Left lung (tissue), 14 donors: ENCODE measurements at places on chromosomes 1 and 21. TPM values are rescaled to one million over a fixed set of nuclear protein-coding genes. Genes with fewer than 3 reads are reported as not detected.

GRCh38 chr1:31346785-31347184 lies 26.1 kb downstream of the FABP3 start:
- DNase-seq = no peak

GRCh38 chr1:47934243-47934805 lies 62.9 kb downstream of the TRABD2B start:
- DNase-seq = peak; percentile 80

FTCD gene
- 2.4 TPM for polyA plus RNA-seq

DMAP1 gene
- polyA plus RNA-seq = 61.7 TPM

- no peak for DNase-seq
Measured at GRCh38 chr1:163999131-163999530, 559.9 kb upstream of the PBX1 start.

- DNase-seq = no peak
Measured at GRCh38 chr1:46133181-46133658, 791 bp upstream of the PIK3R3 start.

- no peak for DNase-seq
Measured at GRCh38 chr1:165816826-165817497, 10.5 kb upstream of the UCK2 start.

DNA sequence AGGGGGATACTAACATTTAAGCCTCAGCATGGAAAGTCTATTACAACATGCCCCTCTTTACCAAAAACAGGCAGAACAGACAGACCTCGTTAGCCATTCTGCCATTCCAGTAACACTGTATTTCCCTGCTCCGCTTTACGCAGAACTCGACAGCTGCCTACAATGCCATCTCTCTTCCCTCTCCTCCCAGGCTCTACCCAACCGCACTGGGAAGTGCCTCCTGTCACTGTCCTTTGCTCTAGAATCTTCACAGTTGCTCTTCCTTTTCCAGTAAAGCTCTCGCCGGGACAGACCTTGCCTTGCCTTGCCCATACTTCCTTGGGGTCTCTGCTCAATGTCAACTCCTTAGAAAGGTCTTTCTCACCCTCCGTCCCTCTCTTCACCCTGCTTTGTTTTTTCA lies 22.8 kb downstream of the COA6 start:
- no peak for DNase-seq

PRCC gene
- 98.5 TPM for polyA plus RNA-seq

ILF2 gene
- polyA plus RNA-seq = 245 TPM

- no peak for DNase-seq
Measured at GRCh38 chr1:90704817-90705216, 12.3 kb downstream of the BARHL2 start.

DNA sequence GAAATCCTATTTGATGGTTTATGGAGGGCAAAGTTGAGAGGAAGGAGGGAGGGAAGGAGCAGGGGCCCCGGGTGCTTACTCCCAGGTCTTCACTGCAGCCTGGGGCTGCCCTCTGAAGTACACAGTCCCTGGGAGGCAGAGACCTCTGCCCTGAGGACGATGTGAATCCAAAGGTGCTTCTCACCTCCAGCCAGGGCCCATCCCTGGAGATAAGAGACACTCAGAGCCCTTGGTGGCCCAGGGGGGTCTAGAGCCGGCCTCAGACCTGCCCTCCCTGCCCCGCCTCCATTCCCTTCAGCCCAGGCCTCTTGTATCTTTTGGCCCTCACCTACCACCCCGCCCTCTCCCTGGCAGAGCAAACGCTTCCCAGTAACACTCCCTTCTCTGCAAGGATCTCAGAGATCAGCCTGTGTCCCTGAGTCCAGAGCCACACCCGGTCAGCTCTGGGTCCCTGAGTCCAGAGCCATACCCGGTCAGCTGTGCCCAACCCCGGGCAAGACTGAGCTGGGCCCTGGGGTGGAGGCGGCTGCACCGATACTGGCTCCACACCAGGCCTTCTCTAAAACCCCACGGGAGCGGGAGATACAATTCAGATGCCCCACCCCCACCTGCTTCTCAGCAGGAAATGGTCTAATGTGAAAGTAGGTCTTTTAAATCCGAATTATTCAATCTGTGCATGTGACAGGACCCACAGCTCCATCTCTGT lies 3.6 kb upstream of the GNB1 start:
- DNase-seq = no peak

GRCh38 chr1:149884433-149885338 lies 14.7 kb upstream of the BOLA1 start:
- DNase-seq = peak; percentile 23

CFAP141 gene
- 1.3 TPM for polyA plus RNA-seq
